ENCODE measurements at places on chromosomes 12 and 14.

GRCh38 chr14:98296895-98297294 lies 975.1 kb downstream of the BCL11B start:
- no peak for DNase-seq

- no peak for DNase-seq
Observed at GRCh38 chr14:103861413-103862392, 14.3 kb upstream of the PPP1R13B start.

- DNase-seq: no peak
Observed at GRCh38 chr14:67137744-67138371, 51.4 kb upstream of the GARIN2 start.

GRCh38 chr12:85509857-85510256 lies 229.8 kb downstream of the ALX1 start:
- DNase-seq: no peak

DNA sequence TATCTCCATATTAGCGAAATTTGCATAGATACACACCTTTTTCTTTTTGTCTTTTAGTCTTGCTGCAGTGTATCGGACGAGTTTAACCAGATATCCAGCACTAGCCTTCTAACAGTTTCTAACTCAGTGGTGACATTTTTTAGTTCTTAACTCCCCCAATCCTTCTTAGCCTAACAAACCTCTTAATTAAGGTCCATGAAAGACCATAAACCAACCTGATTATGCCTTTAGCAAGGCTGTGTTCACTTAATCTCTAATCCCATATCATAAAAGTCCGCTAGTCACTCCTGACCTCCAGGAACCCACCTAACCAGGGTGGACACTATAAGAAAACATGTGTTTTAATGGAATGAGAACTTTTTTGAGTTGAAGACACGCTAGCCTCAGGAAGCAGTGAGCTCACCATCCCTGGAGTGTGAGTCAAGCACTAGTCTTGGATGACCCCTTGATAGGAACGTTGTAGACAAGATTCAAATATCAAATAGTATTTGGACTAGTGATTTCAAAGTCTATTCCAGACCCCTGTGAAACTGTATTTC lies 9.5 kb downstream of the CDKN1B start:
- DNase-seq: no peak

GRCh38 chr14:59771577-59771976 lies 99.0 kb downstream of the RTN1 start:
- DNase-seq: peak; percentile 77

DNA sequence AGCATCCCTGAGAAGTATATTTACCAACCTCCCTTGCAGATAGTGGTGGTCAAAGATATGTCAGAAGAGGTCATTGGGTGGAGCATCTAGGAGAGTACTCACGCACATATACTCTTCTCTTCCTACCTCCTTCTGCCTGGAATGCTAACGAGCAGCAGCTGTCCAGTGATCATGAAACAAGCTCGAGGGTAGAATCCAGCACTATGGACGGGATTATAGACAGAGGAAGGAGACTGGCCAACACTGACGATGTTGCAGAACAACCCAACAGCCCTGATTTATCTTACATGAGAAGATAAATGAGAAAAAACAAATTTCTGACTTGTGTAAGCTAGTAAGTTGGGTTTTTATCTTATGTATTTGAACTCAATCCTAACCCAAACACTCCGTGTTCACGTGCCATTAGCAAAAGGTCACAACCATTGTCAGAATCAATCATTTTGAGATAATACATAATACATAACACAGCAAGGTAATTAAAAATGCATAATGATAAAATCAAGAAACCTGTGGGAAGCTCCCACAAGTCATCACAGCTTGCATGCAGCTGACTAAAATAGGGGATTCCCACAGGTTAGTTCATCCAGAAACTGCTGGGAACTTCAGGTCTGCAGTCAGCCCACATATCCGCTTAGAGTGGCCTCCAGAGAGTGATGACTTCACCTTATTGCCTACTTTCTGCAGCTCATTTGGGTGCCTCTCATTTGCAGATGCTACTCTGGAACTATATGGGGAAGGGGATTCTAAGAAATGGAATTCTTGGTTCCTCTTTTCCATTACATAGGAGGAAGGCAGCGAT lies 36.3 kb upstream of the STK38L start:
- DNase-seq: no peak

DNA sequence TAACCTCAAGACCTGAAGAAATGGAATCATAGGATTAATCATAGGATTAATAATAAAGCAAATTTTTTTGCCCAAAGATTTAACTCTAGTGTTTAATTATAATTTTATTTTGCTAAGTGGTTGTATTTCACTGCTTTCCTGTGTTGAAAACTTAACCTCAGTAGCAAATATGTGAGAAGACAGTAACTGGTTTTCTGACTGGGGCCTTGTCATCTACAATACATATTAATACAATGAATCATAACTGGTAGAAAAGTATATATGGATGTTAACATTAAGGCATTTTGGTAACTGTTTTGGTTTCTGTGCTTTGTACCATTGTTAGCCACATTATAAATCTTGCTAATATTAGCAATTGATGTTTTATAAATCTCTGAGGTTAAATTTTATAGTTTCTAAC lies 92.2 kb downstream of the ACSS3 start:
- no peak for DNase-seq

- DNase-seq: no peak
Observed at GRCh38 chr14:54251356-54251755, 145.5 kb upstream of the CDKN3 start.

DNA sequence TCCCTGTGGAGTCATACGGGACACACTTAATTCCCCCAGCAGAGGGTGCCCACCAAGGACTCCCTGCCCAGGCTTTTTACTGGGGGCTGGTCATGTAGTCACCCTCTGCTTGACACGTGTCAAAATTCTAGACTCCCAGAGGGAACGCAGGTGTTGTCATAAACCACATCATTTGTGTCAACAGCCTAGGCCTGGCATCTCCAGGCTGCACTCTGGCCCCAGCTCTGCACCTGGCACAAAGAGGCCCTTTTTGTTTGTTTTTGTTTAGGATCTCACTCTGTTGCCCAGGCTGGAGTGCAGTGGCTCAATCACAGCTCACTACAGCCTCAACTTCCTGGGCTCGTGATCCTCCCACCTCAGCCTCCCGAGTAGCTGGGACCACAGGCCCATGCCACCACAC lies 21.1 kb downstream of the BRI3BP start:
- no peak for DNase-seq

GRCh38 chr12:83143950-83144349 lies 457.2 kb downstream of the TMTC2 start:
- DNase-seq: no peak

DNA sequence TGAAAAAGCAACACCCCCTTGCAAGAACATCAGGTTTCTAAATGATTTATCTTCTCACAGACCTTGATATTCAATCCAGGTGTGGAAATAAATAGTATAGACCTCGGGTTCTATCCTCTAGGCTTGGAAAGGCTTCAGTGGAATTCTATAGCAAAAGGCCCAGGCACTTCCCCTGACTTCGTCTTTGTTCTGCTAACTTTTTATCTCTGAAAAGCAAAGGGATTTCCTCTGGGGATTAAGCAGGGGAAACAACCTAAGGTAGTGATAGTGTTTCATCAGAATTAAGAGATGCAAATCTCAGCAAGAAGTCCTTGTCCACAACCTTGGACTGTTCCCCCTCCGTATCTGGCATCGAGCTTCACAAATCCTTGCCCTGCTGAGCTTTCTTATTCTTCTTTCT lies 59.5 kb upstream of the DUSP6 start:
- DNase-seq: no peak

DNA sequence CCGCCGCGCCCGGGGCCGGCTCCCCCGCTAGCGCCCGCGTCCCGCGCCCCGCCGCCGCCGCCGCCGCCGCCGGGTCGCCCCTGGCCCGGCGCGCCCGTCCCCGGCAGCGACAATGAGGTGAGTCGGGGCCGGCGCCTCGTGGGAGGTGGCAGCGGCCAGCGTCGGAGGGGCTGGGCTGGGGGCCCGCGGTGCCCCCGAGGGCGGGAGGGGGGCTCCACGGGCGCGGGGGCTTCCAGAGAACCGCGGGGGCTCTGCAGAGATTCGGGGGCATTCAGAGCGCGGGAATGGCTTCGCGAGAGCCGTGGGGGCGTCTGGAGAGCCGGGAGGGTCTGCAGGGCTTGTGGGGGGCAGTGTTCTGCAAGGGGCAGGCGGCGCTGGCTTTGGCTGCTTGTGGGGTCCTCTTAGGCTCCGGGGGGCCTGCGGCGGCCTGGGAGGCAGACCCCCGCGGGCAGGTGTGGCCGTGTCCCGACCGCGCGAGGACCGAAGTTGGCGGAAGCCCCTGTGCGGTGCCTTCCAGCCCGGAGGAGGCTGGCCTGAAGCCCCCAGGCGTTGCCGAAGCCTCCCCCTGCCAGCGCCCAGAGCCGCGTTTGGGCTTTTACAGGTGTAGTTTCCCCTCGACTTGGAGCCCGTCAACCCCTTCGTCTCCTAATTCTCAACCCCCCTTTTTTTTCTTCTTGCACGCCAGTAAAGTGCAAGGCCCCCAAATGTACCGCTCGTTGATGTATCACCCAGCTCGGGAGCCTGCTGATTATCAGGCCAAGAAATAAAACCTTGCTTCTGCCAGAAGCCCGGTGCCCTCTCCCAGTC lies 93.1 kb upstream of the EVL start:
- DNase-seq: no peak

- no peak for DNase-seq
Observed at GRCh38 chr14:101927859-101928258, 36.5 kb upstream of the DYNC1H1 start.

- peak; percentile 11 for DNase-seq
Observed at GRCh38 chr12:69553628-69554248, 31.5 kb upstream of the CCT2 start.

DNA sequence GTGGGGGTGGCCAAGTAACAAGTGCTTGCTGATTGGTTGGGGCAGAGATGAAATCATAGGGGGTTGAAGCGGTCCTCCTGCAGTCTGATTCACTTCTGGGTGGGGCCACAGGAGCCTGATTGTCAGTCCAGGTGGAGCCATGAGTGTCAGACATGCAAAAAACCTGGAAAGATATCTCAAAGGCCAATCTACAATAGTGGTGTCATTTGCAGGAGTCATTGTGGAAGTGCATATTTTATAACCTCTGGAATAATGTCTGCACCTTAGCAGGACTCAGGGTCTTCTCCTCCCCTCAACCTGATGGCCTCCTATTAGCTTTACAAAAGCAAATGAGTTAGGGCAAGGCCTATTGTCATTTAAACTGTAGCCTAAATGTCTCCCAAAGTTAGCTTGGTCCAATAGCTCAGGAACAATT lies 241.4 kb downstream of the NUAK1 start:
- no peak for DNase-seq

- DNase-seq: peak; percentile 26
Observed at GRCh38 chr12:107670999-107671643, 14.5 kb upstream of the PWP1 start.

DNA sequence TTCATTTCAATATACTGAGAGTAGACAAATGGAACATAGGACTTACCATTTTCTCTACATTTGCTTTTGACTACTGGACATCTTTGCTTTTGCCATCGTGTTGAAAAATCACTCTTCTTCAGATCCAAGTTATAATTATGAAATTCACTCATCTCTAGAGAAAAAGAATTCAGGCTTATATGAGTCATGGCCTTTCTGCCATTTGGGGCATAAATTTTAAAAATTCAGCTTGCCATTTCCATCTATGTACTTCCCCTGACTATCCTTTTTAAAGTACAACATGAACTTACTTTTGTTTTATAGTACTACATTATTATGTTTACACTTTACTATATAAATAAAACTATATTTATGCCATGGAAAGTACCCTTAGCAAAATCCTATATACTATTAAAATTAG lies 3.0 kb downstream of the KLRK1 start:
- no peak for DNase-seq

DNA sequence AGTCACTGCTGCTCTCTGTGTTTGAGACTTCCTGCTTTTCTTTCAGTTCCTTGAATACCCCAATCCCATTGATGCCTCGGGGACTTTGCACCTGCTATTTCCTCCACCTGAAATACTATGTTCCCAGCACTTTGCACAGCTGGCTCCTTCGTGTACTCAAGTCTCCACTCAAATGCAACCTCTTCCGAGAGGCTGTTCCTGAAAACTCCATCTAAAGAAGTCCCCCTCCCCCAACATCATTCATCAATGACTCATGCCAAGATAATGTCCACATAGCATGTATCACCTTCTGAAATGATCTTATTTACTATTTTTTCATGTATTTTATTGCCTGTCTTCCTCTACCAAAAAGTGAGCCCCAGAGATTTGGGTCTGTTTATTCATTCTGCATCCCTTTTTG lies 48.6 kb downstream of the HSPB8 start:
- no peak for DNase-seq

DNA sequence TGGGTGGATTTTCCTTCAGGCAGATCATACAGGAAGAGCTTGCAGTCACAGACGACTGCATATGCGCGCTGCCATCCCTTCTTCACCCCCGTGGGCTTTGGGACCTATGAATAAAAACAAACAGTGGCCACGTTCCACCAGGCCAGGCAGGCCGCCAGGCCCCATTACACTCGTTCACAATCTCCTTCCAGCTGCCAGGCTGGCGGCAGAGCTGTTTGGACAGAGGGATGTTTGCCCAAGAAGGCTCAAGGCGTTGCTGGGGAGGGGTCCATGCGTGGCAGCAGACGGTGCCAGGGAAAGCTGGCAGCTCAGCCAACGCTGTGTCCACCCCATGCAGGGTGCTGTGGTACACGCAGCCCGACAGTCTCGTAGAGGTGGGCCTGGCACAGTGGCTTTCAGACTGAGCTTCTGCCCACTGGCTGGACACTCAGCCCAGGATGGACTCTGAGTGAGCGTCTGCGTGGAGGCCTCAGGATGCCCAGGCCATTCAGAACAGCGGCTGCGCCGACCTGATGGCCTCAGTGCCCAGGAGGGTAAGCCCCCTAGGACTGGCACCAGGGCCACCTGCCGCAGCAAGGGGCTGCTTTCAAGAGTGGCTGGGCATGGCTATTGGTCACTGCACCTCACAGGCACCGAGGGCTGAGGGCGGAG lies 27.5 kb downstream of the AMN start:
- DNase-seq: no peak

DNA sequence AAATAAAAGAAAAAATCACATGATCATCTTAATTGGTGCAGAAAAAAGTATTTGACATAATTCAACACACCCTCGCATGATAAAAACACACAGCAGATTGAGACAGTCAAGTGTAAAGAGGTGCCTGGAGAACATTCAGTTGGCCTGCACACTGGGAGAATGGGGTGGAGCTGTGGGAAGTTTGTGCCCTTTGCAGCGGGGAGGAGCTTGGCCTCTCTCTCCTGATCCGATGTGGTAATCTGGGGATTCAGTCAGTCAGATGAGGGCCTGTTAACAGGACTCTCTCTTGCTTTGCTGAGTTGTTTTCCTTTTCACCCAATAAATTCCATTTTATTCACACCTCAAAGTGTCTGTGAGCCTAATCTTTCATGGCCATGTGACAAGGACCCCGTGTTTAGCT lies 5.9 kb downstream of the SERPINA6 start:
- no peak for DNase-seq
